Calu3 (cell line): ENCODE measurements at places on chromosomes 2 and 18. TPM values are rescaled to one million over a fixed set of nuclear protein-coding genes. Genes with fewer than 3 reads are reported as not detected.

RGPD5 gene
- 19.8 and 22.9 TPM in 2 replicates for total RNA-seq

EFEMP1 gene
- 14.7 and 51.5 TPM in 2 replicates for total RNA-seq

ACTG2 gene
- total RNA-seq, result not detected in 2 replicates

KIF1A gene
- 280 and 298 TPM in 2 replicates for total RNA-seq

DNAJC5G gene
- not detected in 2 replicates for total RNA-seq
